ENCODE measurements at places on chromosomes 5 and 9.

GRCh38 chr5:106185661-106186081 lies 1485.1 kb downstream of the EFNA5 start:
- DNase-seq, result no peak

DNA sequence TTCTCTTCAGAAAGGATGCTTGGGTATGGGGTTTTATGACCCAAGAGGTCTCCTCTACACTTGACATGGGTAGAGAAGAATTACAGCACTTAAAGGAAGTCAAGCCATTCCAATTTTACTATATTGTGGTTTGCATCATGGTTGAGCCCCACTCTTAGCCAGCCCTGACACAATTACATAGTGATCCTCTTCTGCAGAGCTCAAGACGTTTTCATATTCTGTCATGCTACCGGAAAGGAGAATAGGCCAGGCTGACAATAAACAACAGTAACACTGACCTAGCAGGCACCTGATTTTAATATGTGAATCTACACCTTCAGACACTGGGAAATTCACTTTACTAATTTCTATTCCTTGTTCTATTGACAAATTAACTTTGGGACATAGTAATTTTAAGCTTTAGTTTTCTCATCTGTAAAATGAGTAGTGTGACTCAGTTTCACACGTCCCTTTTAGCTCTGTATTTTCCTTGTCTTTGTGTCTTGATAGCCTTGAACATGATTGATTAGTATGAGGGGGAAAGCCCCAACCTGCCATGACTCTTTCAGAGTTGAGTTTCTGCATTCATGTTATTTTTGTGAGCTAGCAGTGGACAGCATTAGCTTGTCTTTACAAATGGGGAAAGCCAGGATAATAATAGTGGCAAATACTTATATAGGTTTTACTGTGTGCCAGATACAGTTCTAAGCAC lies 83.8 kb downstream of the SV2C start:
- DNase-seq, result no peak

DNA sequence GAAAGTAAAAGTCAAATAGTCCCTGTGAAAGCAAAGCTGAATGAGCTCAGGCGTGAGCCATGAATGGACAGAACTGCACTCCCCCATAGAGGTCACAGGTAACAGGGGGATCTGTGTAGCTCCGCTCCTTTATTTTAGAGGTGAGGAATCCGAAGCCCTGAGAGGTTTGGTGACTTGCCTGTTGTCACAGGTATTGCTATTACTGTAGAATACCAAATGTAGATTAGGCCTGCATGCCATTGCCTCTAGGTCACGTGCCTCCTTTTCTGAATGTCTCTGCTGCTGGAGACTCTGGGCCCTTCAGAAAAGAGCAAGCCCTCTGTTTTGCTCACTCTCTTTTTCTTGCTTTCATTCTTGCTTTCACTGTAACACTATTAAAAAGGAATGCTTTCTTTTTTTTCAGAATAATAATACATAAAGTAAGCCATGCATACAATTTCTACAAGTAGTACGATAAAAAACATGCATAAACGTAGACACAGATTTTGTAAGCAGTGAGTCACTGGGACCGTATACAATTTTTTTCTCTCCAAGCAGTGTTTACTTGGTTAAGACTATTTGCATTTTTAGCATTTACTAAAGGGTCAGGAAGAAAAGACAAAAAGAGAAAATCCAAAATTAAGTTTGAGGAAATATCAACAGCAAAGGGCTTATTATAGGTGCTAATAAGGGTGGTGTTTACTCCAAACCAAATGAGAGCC lies 568.7 kb upstream of the ADAMTS16 start:
- DNase-seq, result no peak

GRCh38 chr9:136386018-136386417 lies 12.5 kb upstream of the CARD9 start:
- DNase-seq, result no peak

GRCh38 chr5:166058660-166059059 lies 2232.8 kb upstream of the WWC1 start:
- DNase-seq, result no peak

- no peak for DNase-seq
Observed at GRCh38 chr5:125508225-125508624, 761.8 kb upstream of the ZNF608 start.

- DNase-seq, result no peak
Observed at GRCh38 chr9:138058181-138058580, 180.6 kb downstream of the CACNA1B start.

GRCh38 chr9:109769250-109769649 lies 10.7 kb upstream of the PALM2AKAP2 start:
- DNase-seq, result no peak

DNA sequence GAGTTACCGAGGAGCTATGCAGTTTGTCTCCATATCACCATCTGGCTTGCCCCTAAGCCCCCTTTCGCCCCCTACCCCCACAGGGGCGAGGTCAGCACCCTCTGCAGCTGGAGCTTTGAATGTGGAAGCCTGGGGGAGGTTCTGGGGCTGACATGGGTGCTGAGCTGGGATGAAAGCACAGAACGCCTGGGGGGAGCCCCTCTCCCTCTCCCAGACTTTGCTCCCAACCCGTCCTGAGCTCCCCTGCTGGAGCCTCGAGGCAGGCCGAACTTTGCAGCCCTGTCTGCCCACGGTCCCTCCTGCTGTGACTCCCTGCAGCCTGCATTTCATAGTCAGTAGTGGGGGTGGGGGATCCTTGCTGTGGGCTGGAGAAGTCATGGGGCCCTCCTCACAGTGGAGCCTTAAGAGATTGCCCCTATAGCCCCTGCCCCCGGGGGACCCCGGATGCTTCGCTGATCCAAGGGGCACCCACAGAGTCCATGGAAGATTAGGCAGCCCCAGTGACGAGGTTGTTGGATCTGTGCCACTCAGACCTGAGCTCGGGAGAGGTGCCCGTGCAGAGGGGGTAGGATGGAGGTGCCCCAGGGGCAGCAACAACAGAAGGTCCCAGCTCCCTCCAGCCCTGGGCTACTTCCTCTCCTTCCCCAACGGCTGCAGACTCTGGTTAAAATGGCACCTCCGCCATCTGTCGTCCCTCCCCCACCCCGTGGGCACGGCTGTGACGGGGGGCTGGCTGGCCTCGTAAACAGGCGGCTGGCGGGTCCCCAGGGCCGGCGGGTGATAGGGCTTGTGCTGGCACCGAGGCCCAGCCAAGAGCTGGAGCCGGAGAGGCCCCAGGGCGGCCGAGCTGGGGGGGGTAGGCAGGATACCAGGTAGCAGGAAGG lies 162.0 kb downstream of the C9orf50 start:
- no peak for DNase-seq

- no peak for DNase-seq
Observed at GRCh38 chr5:176616511-176616910, 6.6 kb upstream of the GPRIN1 start.

DNA sequence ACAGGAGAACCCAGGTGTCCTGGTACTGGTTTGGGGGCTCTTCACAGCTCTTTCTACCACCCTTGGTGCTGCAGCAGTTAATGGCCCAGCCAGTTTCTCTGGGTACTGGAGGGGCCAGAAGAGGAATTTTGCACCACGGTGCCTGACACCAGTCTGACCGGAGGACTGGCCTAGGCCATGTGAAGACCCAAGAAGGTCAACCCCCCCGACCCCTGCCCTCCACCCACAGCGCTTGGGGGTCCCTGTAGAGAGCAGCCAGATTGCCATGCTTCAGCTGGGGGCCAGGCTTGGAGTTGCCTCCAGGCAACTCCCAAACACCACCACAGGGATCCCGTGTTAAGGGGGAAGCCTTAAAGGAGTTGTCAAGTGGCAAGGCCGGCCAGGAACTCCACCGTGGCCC lies 6.2 kb downstream of the ARSI start:
- no peak for DNase-seq

DNA sequence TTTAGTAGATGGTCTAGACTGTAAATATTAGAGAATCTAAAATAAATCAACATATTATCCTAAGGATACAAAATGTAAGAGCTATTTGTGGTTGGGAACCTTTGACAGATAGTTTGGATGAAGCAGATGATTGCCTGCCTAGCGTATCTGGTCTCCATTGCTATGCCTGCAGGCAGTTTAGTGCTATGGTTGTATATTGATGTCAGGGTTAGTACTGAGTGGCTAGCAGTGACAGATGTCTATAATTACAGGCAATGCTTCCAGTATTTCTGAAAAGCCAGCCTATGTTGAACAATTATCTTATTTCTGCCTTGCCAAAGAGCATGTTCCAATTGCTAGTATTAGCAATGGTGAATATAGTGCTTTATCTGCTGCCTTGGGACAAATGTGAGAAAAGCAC lies 151.3 kb upstream of the TLX3 start:
- DNase-seq, result no peak

GRCh38 chr5:170612256-170612678 lies 108.4 kb downstream of the KCNIP1 start:
- DNase-seq, result no peak

DNA sequence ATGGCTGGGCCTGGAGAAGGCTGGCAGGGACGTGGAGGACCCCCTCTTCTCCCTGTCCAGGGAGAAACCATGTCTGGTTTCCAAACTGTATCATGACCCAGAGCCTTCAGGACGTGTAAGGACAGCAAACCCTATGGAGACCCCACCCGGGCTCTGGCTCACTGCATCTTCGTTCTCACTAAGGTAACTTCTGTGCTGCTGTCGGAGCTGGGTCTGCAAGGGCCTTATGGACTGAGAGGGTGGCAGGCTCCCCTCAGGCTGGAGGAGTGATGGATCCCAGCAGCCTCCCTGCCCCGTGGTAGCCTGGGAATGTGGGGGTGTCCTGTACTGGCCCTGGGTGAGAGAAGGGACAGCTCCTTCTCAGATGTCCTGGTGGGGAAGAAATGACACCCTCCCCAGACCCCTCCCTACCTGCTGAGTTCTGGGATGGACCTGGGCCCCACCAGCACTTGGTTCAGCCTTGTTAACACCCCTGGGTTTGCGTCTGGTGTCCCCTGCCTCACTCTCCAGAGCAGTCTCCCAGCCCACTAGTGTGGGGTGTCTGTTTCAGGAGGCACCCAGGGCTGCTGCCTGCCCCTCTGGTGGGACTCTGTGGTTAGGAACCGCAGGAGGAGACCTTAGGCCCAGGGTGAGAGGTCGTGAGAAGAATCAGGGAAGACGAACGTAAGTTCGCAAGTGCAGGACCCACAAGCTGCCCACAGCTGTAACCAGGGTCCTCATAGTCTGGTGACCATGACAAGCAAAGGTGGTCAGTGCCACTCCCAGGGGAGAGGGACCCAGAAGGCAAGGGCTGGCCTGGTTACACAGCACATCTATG lies 6.6 kb downstream of the SPATA31E1 start:
- no peak for DNase-seq

GRCh38 chr9:134829356-134829937 lies 51.2 kb upstream of the FCN2 start:
- no peak for DNase-seq

GRCh38 chr5:143106174-143106573 lies 297.3 kb downstream of the NR3C1 start:
- DNase-seq, result no peak

GRCh38 chr9:93240891-93241334 lies 57.0 kb downstream of the WNK2 start:
- no peak for DNase-seq

- no peak for DNase-seq
Observed at GRCh38 chr9:4235871-4236804, 63.7 kb downstream of the GLIS3 start.

GRCh38 chr5:73274881-73275663 lies 102.1 kb downstream of the TMEM174 start:
- DNase-seq, result no peak

DNA sequence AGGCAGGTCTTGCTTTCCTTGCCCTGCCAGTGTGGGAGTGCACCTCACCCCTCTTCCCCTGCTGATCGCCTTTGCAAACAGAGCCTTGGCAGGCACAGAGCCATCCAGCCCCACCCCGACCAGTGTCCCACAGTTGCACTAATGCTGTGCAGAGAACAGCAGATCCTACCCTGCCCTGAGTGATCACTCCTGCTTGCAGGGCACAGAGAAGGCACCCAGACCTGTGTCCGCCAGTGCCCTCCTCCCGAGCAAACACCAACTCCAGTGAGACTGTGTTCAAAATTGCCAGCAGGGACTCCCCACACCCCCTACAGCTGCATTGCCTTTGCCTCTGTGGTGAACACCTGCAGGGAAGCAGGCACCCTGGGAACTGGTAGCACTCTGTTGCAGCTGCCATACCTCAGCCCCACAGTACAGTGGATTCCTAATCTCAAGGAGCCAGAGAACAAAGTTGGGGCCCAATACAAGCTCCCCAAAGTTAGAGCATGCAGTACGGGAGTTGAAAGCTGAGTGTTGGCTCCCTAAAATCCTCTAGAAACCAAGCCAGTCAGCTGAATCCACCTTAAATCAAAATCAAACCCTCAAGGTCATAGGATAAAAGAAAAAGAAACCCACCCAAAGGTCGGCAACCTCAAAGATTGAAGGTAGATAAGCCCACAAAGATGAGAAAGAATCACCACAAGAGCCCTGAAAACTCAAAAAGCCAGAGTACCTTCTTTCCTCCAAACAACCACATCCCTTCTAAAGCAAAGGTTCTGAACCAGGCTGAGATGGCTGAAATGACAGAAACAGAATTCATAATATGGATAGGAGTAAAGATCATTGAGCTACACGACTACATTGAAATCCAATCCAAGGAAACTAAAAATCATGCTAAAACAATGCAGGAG lies 92.9 kb upstream of the PIK3R1 start:
- no peak for DNase-seq

DNA sequence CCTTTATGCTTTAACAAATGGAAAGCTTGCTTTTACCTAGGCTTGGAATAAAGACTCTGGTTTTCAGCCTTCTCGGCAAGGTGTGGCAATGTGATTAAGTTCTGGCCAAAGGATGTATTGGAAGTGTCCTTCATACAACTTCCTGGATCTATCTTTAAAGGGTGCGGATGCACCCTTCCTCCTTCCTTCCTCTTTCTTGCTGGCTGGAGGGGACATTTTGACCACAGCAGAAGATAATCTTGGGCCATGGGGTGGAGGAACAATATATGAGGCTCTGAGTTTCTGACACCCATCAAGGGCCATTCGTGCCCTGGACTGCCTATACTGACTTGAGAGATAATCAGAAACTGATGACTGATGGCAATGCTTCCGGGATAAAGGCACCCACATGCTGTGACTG lies 145.7 kb downstream of the ACER2 start:
- DNase-seq, result no peak

GRCh38 chr9:132005899-132006298 lies 73.8 kb downstream of the MED27 start:
- DNase-seq, result no peak

GRCh38 chr5:135251093-135251492 lies 147.9 kb downstream of the MACROH2A1 start:
- DNase-seq, result no peak

DNA sequence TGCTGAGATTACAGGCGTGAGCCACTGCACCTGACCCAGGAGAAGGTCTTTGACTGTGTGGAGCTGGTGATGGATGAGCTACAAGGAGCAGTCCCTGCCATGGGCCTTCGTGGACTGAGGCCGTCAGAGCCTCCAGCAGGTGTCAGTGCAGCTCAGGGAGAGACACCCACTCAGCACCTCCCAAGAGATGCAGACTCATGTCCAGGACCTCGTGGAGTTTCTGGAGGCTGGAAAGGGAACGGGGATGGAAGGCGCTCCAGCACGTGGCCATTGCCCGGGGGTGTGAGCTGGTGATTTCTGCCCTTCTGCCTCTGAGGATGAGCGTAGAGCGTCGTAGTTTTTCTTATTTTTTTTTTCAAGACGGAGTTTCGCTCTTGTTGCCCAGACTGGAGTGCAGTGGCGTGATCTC lies 9.5 kb downstream of the TOR4A start:
- DNase-seq, result no peak

- DNase-seq, result no peak
Observed at GRCh38 chr9:16458696-16459420, 411.6 kb downstream of the BNC2 start.

- DNase-seq, result no peak
Observed at GRCh38 chr5:158869854-158870253, 229.9 kb downstream of the EBF1 start.

Measured in activated CD4-positive, alpha-beta T cell treated with anti-CD3 and anti-CD28 coated beads for 24 hours (primary cell).